ELR (cell line): ENCODE measurements at places on chromosomes 3 and 15.

DNA sequence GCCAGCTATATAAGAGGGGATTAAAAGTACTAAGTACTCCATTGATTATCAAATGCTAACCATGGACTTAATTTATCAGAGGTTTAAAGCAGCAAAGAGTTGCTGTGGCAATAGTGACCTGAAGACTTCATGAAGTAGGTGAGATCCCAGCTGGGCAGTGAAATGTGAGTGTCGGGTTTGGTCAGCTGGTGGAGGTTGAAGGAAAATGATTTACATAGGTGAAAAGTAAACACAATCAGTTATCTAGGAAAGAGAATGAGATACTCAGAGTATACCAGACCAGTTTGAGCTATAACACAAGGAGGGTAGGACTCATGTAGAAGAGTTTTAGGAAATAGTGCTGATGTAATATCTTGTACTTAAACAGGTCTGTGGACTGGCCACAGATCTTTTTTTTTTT is 16.5 kb upstream of the FBXO22 start:
- no peak for DNase-seq

DNA sequence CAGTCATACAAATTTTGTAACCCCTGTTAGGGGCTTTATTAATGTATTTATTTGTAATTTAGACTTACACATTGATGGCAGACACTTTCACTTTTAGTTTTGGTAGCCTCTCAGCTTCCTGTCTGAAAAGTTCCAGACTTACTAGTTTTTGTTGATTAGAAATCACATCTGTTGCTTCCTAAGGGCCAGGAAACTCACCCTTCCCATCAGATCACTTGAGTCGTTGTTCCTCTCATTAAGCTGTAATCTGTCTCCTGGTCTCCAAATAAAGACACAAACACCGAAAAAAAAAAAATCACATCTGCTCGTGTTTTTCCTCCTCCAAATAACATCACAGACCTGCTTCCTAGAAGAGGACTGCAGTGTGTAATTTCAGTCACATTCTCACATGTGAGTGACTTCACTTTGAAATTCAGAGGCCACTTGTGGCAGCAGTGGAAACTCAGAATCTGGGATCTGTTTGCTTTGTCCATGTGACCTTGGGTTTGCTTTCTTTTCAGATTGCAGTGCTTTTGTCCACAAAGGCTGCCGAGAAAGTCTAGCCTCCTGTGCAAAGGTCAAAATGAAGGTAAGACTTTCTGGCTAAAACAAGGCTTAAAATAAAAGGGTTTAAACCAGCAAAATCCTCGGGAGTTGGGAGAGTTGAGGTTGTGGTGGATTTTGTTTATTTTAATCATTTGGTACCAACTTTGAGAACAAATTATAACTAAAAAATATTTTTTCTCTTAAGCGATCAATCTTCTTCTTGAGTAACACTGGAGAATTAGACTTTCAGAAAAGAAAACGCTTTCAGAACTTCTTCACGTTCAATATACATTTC is 87.0 kb downstream of the KLHL25 start:
- peak; percentile 15 for DNase-seq

- DNase-seq = no peak
These were observed 46.2 kb downstream of the RGMA start for GRCh38 chr15:93042691-93043378.

DNA sequence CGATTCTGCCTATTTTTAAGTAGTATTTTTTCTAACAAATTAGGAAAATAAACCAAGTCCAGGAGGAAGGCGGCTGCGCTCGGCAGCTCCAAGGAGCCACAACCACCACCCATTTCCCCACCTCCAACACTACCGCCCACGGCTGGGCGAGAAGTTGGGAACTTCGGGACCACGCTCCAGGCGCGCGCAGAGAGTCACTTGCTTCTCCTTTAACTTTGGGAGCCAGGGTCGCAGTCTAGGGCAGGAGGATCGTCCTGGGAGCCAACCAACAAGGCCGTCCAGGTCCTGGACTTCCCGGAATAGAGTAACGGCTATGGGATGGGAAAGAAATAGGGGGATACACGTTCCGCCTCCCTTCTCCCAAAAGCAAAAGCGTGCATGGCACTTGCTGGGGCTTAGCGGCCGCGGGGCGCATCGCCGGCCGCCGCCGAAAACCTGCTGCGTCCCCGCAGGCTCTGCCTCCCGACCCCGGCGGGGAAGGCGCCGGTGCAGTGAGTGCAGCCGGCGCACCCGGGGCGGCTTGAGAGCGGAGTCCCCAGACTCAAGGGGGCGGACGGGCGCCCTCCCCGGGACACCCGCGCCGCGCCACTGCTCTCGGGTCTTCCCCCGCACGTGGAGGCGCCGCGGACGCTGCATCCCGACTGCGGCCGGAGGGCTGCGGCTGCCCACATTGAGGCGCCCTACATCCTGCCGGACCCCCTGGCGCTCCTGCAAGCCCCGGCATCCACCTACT is 699 bp downstream of the MEGF11 start:
- peak; percentile 19 for DNase-seq

- DNase-seq = no peak
These were observed 1241.5 kb upstream of the GBE1 start for GRCh38 chr3:83002869-83003445.

GRCh38 chr3:177538048-177538749 is 340.9 kb upstream of the TBL1XR1 start:
- DNase-seq = no peak

GRCh38 chr3:187750513-187751123 is 5.3 kb upstream of the BCL6 start:
- no peak for DNase-seq

GRCh38 chr3:175664911-175665310 is 805.8 kb downstream of the NAALADL2 start:
- no peak for DNase-seq

- DNase-seq = peak; percentile 48
These were observed 401 bp downstream of the ZSCAN29 start for GRCh38 chr15:43370310-43370974.

- peak; percentile 99 for DNase-seq
These were observed 88.2 kb upstream of the TSC22D2 start for GRCh38 chr3:150319900-150320299.

DNA sequence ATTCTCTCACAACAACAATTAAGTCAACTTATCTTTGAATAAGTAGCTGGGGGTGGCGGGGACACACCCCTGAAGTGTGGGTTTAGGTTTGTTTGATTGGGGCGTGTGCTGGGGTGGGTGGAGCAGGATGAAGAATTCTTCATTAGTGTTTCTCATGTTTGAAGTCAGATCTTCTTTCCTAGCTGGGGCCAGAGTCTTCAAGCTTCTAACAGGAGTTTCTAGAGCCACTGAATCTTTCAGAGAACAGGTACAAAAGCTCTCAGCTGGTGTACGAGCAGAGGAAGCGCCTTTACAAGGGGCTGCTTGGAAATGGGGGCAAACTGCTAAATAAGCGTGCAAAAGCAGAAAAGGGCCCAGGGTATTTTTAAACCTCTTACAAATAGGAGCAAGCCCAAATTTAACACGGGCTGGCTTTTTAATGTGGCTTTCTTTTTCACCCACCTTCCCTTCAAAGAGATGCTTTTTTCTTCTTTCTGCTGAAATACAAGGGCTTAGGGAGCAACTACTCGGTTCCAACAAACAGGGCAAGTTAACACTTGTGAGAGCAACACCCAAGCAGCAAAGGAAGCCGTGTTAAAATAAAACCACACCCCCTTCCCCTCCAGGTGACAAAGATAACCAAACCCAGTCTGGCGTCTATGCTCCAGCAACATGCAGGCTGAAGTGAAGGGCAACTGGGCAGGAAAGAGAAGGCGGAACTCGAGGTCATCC is 86.9 kb upstream of the RASGRP1 start:
- no peak for DNase-seq

GRCh38 chr15:28977377-28978010 is 91.7 kb downstream of the APBA2 start:
- peak; percentile 97 for DNase-seq

DNA sequence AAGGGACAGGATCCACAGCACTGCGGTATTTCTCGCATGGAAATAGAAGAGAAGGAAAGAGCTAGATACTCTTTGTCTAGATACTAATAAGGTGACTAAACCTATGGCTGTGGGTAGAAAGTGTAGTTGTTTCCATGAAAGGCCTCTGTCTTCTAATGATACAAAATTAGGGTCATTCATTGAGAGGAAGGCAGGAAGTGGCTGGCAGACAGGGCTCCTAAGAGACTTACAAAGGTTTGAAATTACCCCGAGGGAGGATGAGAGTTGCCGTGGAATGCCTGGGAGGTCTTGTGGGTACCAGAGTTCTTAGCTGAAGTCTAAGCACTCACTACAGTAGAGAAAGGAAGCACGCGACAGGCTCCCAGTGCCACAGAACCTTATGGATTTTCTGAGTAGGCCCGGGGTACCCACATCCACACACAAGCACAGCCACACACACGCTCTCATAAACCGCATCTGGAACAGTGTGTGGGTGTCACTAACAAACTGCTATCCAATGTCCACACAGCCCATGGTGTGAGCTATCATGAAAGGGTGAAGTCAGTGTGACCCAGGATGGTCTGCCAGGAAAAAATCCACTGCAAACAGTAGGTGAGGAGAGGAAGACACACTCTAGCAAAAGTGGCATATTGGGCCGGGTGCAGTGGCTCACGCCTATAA is 221.4 kb downstream of the FAM43A start:
- peak; percentile 36 for DNase-seq

- DNase-seq = peak; percentile 35
These were observed 245.9 kb upstream of the TOPAZ1 start for GRCh38 chr3:43995547-43996378.

DNA sequence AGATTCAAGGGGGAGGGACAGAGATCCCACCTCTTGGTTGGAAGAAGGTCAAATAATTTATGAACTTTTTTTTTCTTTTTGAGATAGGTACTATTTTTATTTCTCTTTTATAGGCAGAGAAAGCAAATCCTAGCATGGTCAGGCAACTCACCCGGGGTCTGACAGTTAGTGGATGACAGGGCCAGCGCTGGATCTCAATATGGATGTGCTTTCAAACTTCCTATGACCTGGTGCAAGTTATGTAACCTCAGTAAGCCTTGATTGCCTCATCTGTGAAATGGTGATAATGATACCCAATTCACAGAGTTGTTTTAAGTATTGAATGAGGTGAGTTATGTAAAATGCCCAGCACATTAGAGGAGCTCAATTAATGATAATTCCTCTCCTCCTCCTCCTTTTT is 86.8 kb upstream of the MEF2A start:
- DNase-seq = no peak

DNA sequence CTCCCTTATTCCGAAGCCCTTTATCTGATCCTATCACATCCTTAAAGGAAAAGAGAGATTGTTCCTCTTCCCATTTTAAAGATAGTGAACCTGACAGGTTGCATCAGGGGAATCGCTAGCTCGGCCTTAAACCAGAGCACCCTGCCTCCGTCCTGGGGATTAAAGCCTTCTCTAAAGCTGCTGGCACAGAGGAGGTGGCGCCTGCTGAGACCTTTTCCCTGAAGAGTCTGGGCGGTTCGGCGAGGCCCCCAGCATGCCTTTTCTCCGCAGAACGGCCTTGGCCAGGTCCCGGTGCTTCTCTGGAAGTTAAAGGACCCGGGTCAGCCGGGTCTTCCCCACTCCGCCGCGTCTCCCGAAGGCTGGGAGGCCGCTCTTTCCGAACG is 593 bp downstream of the FAM219B start:
- DNase-seq = peak; percentile 37

DNA sequence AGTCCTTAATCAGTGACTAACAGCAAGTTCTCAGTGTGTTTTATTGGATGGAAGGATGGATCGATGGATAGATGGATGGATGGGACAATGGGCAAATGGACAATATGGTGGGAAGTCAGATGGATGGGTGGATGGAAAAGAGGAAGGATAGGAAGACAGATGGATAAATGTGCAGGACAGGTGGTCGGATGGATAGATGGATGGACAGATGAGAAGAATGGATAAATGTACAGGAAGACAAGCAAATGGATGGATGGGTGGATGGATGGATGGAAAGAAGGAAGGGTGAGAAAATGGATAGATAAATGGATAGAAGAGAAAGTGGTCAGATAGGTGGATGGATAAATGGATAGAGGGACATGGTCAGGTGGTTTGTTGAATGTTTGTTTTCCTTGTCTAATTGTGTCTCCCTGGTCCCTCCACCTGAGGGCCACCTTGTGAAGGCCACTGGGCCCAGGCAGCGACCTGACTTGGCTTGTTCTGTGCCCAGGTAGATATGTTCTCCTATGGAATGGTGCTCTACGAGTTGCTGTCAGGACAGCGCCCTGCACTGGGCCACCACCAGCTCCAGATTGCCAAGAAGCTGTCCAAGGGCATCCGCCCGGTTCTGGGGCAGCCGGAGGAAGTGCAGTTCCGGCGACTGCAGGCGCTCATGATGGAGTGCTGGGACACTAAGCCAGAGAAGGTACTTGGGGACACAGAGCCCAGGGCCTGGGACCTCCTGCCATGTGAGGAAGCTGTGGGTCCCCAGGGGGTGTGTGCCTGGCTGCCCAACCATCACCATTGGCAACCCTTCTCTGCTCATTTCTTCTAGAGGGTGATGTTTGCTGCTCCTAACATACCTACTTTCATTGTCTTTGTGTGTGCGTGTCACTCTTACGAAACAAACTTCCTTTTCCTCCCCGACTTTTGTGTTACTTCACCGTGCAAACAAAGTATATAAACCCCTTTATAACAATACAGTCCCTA is 137.5 kb downstream of the LRRK1 start:
- no peak for DNase-seq

DNA sequence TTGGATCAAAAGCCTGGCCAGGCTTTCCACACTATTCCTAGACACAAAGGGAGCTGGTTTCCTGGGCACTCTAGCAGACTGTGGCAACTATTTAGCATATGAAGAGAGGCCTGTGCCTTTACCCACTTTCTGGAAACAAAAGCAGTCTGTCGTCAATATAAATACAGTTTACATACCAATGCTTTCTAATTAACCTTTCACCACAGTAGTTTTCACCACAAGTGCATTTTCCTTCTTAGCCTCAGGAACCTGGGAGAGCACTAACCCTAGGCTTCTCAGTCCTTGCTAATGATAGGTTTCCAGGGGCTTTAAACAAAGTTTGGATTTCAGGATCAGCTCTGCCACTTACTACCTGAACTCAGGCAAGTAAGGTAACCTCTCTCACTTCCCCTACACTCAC is 499.1 kb downstream of the MAGI1 start:
- no peak for DNase-seq

DNA sequence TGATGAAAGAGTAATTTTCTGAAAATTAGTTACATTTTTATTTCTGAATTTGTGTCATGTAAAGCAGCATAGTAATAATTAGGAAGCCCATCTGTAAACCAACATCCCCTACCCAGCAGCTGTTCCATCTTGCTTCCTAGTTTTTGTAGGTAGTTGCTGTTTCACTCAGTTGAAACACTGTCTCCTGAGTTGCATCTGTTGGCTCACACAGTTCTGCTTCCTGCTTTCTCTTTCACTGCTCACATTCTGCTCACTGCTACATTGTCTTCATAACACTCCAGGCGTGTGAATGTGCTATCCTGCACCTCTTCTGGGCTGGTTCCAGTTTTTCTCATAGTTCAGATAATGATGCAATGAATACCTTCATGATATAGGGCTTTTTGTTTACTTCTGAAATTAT is 123.4 kb downstream of the EPHB1 start:
- no peak for DNase-seq

- peak; percentile 83 for DNase-seq
These were observed 256.6 kb upstream of the ROPN1 start for GRCh38 chr3:124248471-124249028.

GRCh38 chr15:25710184-25710583 is 152.9 kb downstream of the ATP10A start:
- no peak for DNase-seq

- DNase-seq = no peak
These were observed 21.0 kb downstream of the CCDC33 start for GRCh38 chr15:74257105-74257504.
